Esophagus squamous epithelium (tissue), 5 donors: ENCODE measurements at places on chromosomes 5 and 9. TPM values are rescaled to one million over a fixed set of nuclear protein-coding genes. Genes with fewer than 3 reads are reported as not detected.

Gene PCDHGB2
- 2.5 TPM for total RNA-seq

Gene TOR2A
- 11.2 TPM for total RNA-seq

Gene MARCHF11
- not detected for total RNA-seq

Gene ENG
- total RNA-seq: 7.2 TPM

Gene PLCXD3
- total RNA-seq: not detected

Gene SARDH
- total RNA-seq: not detected

Gene TGFBI
- total RNA-seq: 57.4 TPM

Gene TCF7
- 7.6 TPM for total RNA-seq

Gene SPAAR
- total RNA-seq: not detected

Gene GDA
- not detected for total RNA-seq

Gene HNRNPAB
- 150 TPM for total RNA-seq

Gene MYORG
- total RNA-seq: 5.3 TPM
